Testis (tissue), 5 donors: ENCODE measurements at places on chromosomes 1 and 21. TPM values are rescaled to one million over a fixed set of nuclear protein-coding genes. Genes with fewer than 3 reads are reported as not detected.

DENND2D gene
- 38.8 TPM for polyA plus RNA-seq

TSPEAR gene
- 0.53 TPM for polyA plus RNA-seq

S1PR1 gene
- polyA plus RNA-seq: 9.3 TPM

CYP4X1 gene
- polyA plus RNA-seq: 7.5 TPM
